ENCODE measurements at places on chromosomes 2 and 18.

DNA sequence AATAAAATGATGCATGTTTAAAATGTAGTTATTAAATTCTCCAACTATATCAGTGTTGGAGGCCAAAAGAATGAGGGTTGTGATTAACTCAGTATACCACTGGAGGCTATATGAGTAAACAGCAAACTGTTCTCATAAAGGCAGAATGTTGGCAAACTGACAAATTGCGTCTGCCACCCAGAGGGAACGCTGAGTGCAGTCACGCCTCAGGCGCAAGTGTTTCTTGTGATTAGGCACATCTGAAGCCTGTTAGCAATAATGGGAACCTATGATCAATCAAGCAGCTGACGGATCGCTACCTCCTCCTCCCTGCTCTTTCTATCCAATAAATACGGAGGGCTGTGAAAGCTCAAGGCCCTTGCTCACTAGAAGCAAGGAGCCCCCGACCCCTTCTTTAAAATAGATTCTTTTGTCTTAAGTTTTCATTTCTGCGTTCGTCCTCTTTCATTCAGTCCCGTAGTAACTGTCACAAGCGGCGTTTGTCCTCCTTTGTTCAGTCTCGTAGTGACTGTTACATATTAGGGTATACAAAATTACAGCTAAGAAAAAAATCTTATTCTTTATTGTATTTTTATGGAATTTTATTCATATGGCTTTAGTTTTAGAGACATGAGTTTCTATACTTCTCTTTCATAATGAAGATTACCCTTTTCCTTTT, 16.3 kb upstream of the RMND5A start:
- DNase-seq: peak; percentile 60

- no peak for DNase-seq
Observed at GRCh38 chr2:118224895-118225311, 136.6 kb downstream of the INSIG2 start.

GRCh38 chr2:207428573-207428972, 101.2 kb upstream of the CREB1 start:
- no peak for DNase-seq

DNA sequence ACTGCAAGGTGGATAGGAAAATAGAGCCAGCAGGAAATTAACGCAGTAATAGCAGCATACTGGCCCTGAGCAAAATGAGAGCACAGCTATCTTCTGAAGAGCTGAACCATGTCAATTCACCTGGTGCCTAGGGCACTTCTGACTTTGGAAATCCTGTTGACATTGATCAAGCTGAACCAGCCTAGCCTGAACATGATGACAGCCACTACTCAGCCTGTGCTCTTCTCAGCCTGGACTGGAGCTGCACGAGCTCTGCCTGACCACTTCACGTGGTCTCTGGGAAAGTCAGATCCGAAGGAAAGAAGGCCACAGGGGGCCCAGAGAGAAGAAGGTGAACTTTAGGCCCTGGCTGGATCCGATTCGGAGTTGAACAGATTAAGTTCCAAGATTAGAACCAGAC, 421.9 kb downstream of the LPIN1 start:
- no peak for DNase-seq

DNA sequence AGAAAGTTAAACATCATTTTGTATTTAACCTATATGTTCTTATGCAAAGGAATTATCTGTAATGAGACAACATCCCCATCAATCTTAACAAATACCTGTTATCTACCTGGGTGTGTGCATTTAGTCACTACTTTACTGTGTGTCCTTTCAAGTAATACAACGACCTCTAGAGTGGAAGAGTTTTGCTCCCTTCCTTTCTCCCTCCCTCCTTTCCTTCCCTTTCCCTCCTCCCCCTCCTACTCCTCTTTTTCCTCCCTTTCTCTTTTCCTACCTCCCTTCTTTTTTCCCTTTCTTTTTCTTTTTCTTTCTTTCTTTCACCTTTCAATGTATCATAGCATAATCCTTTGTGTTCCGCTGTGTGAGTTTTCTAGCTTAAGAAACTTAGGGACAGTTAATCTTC, 532.3 kb downstream of the SLC4A3 start:
- DNase-seq: no peak

- no peak for DNase-seq
Observed at GRCh38 chr2:28287256-28287915, 105.3 kb upstream of the FOSL2 start.
